ENCODE measurements at places on chromosomes 1 and 21. TPM values are rescaled to one million over a fixed set of nuclear protein-coding genes. Genes with fewer than 3 reads are reported as not detected.

The PACC1 gene
- 15.2 TPM for total RNA-seq

The UTS2 gene
- total RNA-seq, result 5.9 TPM

The KIF14 gene
- total RNA-seq, result 0.38 TPM

The WDR47 gene
- total RNA-seq, result 10.3 TPM

The DNM3 gene
- 1.9 TPM for total RNA-seq

The TMEM61 gene
- total RNA-seq, result not detected

GRCh38 chr1:66733348-66734017 lies 18.8 kb upstream of the DYNLT5 start:
- H3K27ac ChIP-seq, result no peak overlapping the region
- no peak for DNase-seq
- H3K27me3 ChIP-seq, result no peaks in the 10 kb centered on the region
- no peak overlapping the region for H3K4me3 ChIP-seq
- peaks cover 3% of the 10 kb centered on the region for H3K4me1 ChIP-seq

- no peaks in the 10 kb centered on the region for H3K4me1 ChIP-seq
- DNase-seq, result no peak
- H3K27ac ChIP-seq, result no peak overlapping the region
- no peak overlapping the region for H3K4me3 ChIP-seq
These were observed 13.5 kb upstream of the CACNA1E start for GRCh38 chr1:181469829-181470228.

GRCh38 chr1:246784621-246785493 lies 60.6 kb downstream of the SCCPDH start:
- no peaks in the 10 kb centered on the region for H3K36me3 ChIP-seq
- H3K4me1 ChIP-seq, result peaks cover 20% of the 10 kb centered on the region
- no peak overlapping the region for H3K27ac ChIP-seq

GRCh38 chr1:84422909-84423308 lies 24.6 kb downstream of the DNASE2B start:
- no peak for DNase-seq
- H3K27ac ChIP-seq, result peak overlapping the region; percentile 9
- H3K4me3 ChIP-seq, result no peak overlapping the region
- peaks cover 2% of the 10 kb centered on the region for H3K27me3 ChIP-seq
- peaks cover 2% of the 10 kb centered on the region for H3K4me1 ChIP-seq

- H3K4me1 ChIP-seq, result no peaks in the 10 kb centered on the region
- peaks cover 7% of the 10 kb centered on the region for H3K27me3 ChIP-seq
- no peak overlapping the region for H3K27ac ChIP-seq
- no peaks in the 10 kb centered on the region for H3K36me3 ChIP-seq
- no peak overlapping the region for H3K4me3 ChIP-seq
These were observed 97.5 kb upstream of the ARHGEF16 start for GRCh38 chr1:3356827-3357460.

- H3K27ac ChIP-seq, result no peak overlapping the region
- no peak for DNase-seq
- H3K4me1 ChIP-seq, result peaks cover 27% of the 10 kb centered on the region
These were observed 25.6 kb upstream of the RGS13 start for GRCh38 chr1:192610112-192610889.

GRCh38 chr21:27694667-27695066 lies 727.8 kb upstream of the ADAMTS5 start:
- no peak for DNase-seq
- H3K27ac ChIP-seq, result no peak overlapping the region
- H3K4me1 ChIP-seq, result no peaks in the 10 kb centered on the region
- no peaks in the 10 kb centered on the region for H3K36me3 ChIP-seq
- H3K4me3 ChIP-seq, result no peak overlapping the region

GRCh38 chr21:42309753-42310213 lies 5.4 kb downstream of the TFF3 start:
- no peaks in the 10 kb centered on the region for H3K36me3 ChIP-seq
- no peak overlapping the region for H3K4me3 ChIP-seq
- peaks cover 6% of the 10 kb centered on the region for H3K4me1 ChIP-seq

DNA sequence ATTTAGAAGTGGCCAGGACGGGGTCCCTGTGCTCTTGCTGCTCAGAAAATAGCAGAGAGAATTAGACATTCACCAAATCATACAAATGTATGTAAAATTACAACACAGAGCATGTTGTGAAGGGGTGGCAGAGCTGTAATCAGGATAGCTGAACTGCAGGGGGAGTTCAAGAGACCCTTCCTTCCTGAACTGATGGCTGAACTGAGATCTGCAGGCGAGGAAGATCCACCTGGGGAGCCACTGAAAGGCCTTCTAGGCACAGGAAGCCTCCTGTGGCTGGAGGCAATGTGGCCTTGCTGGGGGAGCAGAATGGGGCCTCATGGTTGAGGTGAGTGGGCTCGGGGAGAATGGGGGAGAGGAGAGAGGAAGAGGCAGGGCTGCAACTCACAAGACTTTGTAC lies 216.5 kb downstream of the PRDM2 start:
- no peak overlapping the region for H3K27ac ChIP-seq
- H3K27me3 ChIP-seq, result peaks cover 8% of the 10 kb centered on the region
- peaks cover 8% of the 10 kb centered on the region for H3K4me1 ChIP-seq
- no peak for DNase-seq
- no peak overlapping the region for H3K4me3 ChIP-seq

- no peaks in the 10 kb centered on the region for H3K4me1 ChIP-seq
- DNase-seq, result no peak
- H3K36me3 ChIP-seq, result no peaks in the 10 kb centered on the region
- no peaks in the 10 kb centered on the region for H3K27me3 ChIP-seq
These were observed 193.2 kb upstream of the PLXNA2 start for GRCh38 chr1:208437401-208437800.

DNA sequence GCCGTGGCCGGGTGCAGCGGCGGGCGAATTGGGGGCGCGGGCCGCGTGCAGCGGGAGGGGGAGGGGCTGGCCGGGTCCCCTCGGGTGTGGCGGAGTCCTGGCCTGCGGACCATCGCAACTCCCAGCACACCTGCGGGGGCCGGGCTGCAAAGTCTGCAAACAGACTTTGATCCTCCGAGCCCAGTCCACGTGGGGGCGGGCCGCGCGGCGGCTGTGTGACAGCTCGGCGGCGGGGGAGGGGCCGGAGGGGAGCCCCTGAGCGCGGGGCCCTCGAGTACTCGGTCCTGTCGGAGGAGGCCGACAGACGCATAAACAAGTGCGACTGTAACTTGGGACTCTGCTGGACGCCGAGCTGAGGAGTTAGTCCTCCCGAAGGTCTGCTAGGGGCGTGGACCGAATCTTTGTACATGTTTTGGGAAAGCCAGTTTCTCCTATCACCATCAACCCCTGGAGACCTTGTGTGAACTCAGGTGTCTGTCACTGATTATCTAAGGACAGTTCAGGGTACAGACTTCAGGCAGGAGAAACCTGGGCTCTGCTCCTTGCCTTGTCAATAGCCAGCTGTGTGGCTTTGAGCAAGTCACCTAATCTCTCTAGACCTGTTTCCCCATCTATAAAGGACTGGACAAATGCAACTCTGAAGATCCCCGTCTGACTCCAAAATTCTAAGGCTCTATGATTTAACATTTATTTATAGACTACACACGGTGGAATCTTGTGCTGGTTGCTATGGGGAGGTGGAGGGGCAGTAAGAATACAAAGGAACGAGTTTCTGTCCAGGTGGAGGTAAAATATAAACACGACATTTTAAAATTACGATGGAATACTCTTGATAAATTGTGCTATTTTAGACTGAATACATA lies 710 bp upstream of the SLC30A1 start:
- peak overlapping the region; percentile 65 for H3K27ac ChIP-seq
- no peak for DNase-seq
- H3K4me1 ChIP-seq, result peaks cover 28% of the 10 kb centered on the region
- H3K36me3 ChIP-seq, result peaks cover 19% of the 10 kb centered on the region

DNA sequence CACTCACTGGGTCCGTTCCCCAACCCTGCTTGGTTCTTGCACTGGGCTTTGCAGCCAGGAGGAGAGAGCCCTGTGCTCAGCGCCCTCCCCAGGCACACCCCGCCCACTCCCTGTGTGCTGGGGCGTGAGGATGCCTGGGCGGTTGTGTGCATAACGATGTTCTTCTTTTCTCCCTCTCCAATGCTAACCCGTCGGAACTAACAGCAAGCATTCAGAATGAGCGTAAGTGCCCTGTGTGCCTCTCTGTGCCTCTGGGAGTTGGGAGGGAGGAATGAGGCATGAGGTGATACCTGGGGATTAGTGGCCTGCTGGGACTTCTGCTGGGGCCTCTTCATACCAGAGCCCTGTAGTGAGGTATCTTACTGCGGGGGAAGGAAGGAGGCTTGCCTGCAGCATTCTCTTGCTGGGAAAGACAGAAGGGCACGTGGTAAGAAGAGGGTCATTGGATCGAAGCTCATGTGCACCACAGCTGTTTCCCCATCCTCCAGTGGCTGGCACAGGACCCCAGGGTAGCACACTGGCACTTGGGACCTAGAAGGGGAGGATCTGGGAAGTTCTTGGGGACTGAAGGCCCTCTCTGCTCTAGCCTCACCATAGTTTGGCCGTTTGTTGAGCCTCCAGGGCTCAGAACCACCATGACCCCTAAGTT lies 79.8 kb downstream of the NFASC start:
- peaks cover 12% of the 10 kb centered on the region for H3K27me3 ChIP-seq
- H3K4me3 ChIP-seq, result no peak overlapping the region
- no peaks in the 10 kb centered on the region for H3K36me3 ChIP-seq
- no peaks in the 10 kb centered on the region for H3K4me1 ChIP-seq

DNA sequence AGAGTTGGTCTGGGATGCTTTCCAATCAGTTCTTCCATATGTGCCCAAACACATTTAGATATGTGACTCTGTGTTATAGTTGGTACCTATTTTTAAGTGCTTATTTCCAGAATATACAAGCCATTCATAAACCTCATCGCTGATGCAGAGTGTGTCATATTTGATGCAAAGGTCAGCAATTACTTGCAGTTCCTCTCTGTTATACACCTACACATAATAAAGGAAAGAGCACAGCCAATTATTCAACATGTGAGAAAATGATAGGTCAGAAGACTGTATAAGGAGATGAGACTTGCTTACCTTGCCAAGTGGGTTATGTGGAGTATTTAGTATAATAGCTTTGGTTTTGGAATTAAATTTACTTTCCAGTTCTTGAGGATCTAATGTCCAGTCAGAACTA lies 31.3 kb downstream of the KYAT3 start:
- no peak overlapping the region for H3K27ac ChIP-seq
- no peaks in the 10 kb centered on the region for H3K4me1 ChIP-seq
- DNase-seq, result no peak
- no peak overlapping the region for H3K4me3 ChIP-seq
- H3K36me3 ChIP-seq, result peaks cover 79% of the 10 kb centered on the region

GRCh38 chr1:204338360-204338759 lies 21.4 kb downstream of the PLEKHA6 start:
- H3K4me3 ChIP-seq, result no peak overlapping the region
- no peaks in the 10 kb centered on the region for H3K4me1 ChIP-seq
- no peak for DNase-seq
- H3K27ac ChIP-seq, result no peak overlapping the region

- H3K27ac ChIP-seq, result no peak overlapping the region
- no peaks in the 10 kb centered on the region for H3K27me3 ChIP-seq
- peaks cover 53% of the 10 kb centered on the region for H3K36me3 ChIP-seq
- H3K4me3 ChIP-seq, result no peak overlapping the region
- H3K4me1 ChIP-seq, result peaks cover 85% of the 10 kb centered on the region
These were observed 5.6 kb downstream of the DDI2 start for GRCh38 chr1:15622712-15623373.

GRCh38 chr1:55210990-55211801 lies 4.0 kb downstream of the USP24 start:
- DNase-seq, result no peak
- H3K4me1 ChIP-seq, result peaks cover 80% of the 10 kb centered on the region
- peak overlapping the region; percentile 92 for H3K4me3 ChIP-seq
- H3K27me3 ChIP-seq, result no peaks in the 10 kb centered on the region

DNA sequence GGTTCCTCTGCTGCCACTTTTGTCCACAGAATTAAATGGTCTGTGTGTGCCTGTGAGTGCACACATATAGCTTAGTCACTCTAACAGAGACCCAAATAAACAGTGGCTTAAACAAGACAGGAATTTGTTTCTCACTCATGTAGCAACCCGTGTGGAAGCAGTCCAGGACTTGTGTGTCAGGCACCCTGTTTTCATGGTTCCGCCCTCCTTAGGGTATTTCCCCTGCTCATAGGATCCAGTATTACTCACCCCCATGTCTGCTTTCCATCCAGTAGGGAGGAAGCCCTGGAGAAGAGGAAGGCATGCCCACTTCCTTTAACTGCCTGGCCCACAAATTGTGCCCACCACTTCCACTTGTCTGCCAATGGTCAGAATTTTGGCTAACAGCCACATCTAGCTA lies 41.3 kb upstream of the TACSTD2 start:
- H3K27ac ChIP-seq, result no peak overlapping the region
- H3K4me3 ChIP-seq, result no peak overlapping the region
- no peak for DNase-seq

DNA sequence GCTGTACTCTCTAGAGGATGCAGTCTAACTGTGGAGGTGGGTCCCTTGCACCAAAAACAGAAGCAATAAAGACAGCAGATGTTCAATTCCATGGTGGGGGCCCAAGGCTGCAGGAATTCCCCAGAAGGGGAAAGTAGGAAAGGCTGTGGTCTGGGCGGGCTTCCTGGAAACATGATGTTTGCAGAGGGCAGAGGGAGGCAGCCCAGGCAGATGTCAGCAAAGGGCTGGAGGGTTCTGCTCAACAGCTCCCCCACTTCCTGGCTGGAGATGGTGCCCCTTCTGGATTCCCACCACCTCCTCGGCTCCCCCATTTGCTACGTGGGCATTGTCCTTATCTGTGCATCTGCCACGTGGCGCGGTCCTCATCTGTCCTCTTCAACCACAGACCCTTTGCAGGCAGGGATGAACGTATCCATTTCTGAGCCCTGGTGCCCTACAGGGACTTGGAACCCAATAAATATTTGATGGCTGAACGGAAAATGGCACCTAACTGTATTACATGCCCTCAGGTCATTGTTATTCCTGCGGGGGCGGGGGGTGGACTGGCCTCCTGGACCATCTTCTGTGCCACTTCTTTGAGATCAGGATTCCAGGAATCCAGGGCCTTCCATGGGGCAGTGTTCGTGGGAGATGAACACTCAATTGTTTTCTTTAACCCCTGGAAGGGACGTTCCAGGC lies 8.4 kb upstream of the GUCA2B start:
- DNase-seq, result no peak
- H3K4me1 ChIP-seq, result no peaks in the 10 kb centered on the region
- H3K27ac ChIP-seq, result no peak overlapping the region
- H3K27me3 ChIP-seq, result peaks cover 19% of the 10 kb centered on the region

- H3K36me3 ChIP-seq, result peaks cover 1% of the 10 kb centered on the region
- peak overlapping the region; percentile 36 for H3K4me3 ChIP-seq
- no peak for DNase-seq
- H3K27ac ChIP-seq, result peak overlapping the region; percentile 54
These were observed 131.9 kb downstream of the VAV3 start for GRCh38 chr1:107833061-107833460.

All from activated B cell treated with CpG ODN at 0.5 μM for 24 hours (primary cell).